ENCODE measurements at places on chromosomes 3 and 15.

- no peak for DNase-seq
Observed at GRCh38 chr3:194306109-194306686, 44.9 kb downstream of the CPN2 start.

GRCh38 chr3:124985349-124985748, 50.8 kb upstream of the MUC13 start:
- peak; percentile 79 for DNase-seq

DNA sequence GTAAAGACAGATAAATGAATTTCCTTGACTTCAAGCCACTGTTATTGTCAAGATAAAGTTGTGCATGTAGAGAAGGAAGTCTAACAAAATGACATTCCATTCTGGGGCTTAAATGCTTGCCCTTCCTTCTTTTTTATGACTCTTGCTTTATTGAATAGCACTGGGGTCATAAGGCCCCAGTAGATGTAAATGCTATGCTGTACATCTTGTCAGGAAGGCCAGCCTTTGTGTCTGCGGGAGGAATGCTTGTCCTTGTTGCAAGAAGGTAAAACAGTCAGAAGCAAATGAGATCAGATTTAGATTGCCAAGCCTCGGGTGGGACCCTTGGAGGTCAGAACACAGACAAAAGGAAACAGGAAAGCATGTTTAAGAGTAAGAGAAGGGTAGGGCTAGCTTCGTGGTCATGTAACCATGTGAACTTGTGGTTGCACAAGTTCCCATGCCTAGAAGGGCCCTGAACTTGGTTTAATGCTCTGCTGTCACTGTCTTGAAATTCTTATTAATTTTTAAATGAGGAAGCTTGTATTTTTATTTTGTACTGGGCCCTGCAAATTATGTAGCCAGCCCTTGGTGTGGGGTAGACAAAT, 81.5 kb downstream of the PPM1L start:
- DNase-seq = no peak

DNA sequence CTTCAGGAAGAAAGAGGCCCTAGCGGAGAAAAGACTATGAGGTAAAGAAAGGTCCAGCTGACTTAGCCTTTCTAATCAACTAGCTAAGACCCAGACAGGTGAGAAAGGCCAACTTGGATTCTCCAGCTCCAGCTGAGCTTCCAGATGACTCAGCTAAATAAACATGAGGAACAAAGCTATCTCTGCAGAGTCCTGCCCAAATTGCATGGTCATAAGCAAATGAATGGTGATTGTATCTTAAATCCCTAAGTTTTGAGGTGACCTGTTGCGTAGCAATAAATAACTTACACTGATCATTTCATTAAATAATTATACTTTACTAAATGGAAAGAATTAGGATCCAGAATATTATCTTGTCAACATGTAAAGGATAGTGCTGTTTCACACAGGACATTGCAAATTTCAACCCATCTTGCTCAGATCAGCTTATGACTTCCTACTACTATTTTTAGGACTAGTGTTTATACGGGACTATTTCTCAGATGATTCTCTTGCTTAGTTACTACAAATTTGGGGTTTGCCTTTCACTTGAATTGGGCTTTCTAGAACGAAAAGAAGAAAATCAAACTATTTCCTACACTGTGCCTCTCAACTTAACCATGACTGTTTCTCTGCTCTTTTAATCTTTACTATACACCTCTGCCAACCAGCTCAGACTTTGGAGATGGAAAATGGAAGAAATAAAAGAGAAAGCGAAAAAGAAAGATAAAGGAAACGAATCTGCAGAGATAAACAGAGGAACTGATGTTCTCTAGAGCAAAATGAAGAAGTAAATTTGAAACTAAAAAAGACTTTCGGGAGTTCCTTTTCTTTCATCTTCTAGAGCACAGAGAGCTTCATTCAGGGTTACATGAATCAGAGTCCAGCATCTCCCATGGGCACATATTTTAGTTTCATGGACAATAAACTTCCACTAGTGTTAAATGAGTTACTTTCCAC, 6.6 kb upstream of the ADGRG7 start:
- DNase-seq = peak; percentile 53
